Fibroblast of skin of left biceps (primary cell): ENCODE measurements at places on chromosomes 4 and X.

DNA sequence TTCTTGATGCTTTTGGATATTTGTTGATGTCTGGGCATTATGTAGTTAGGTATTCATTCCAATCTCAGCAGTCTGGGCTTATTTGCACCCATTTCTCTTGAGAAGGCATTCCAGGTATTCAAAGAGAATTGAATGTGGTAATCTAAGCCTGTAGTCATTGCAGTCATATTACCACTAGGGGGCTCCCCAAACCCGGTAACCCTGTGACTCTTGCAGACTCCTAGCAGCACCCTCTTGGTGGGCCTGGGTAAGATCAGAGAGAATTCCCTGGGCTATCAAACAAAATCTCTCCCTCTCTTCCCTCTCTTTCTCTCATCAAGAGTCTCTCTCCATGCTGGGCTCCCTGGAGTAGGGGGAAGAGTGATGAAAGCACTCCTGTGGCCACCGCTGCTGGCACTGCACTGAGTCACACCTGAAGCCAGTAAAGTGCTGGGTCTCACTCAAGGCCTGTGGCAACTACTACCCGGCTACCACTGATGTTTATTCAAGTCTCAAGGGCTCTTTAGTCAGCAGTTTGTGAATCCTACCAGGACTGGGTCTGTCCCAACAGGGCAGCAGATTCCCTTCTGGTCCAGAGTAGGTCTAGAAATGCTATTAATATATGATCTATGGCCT is 187.7 kb upstream of the NUDT10 start:
- DNase-seq, result no peak

GRCh38 chrX:119501511-119502148 is 33.4 kb downstream of the SLC25A5 start:
- DNase-seq, result no peak

DNA sequence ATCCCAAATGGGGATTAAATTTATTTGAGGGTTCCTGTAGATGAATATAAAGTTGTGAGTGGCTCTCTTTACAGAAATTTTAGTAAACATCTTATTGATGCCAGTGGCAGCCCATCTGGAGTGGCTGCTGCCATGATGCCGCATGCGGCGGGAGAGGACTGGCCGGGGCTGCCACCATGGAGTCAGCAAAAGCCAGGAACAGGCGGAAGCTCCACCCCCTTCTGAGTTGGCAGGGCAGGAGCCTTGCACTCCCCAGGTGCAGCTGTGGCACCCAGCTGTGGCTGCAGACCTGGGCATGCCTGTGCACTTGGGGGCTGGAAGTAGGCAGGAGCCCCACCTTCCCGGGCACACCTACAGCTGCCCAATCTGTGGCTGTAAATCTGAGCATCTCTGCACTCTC is 92.3 kb downstream of the KCNIP4 start:
- DNase-seq, result no peak

DNA sequence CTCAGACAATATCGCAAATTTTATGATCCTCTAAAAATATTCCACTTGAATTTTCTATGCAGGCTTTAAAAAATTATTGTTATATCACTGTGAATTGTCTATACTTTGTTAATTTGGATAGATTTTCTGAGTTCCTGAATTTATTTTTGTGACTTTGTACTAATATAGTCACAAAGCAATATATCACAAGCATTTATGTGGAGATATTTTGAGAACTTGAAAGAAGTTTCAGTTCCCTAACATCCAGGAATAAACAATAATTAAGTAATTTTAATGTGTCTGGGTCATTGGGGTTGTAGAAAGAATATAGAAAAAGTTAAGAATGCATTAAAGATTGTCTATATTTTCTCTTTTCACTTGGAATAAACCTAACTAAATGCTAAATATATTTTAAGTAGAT is 32.0 kb downstream of the CXCL8 start:
- no peak for DNase-seq

GRCh38 chr4:110514889-110515479 is 39.0 kb downstream of the ENPEP start:
- DNase-seq, result no peak

DNA sequence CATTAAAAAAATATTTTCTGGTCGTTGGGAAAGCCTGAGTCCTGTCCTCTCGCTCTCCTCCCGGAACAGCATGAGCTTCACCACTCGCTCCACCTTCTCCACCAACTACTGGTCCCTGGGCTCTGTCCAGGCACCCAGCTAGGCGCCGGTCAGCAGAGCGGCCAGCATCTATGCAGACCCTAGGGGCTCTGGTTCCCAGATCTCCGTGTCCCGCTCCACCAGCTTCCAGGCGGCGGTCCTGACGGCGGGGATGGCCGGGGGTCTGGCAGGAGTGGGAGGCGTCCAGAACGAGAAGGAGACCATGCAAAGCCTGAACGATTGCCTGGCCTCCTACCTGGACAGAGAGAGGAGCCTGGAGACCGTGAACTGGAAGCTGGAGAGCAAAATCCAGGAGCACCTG is 807.2 kb upstream of the NDST4 start:
- no peak for DNase-seq

DNA sequence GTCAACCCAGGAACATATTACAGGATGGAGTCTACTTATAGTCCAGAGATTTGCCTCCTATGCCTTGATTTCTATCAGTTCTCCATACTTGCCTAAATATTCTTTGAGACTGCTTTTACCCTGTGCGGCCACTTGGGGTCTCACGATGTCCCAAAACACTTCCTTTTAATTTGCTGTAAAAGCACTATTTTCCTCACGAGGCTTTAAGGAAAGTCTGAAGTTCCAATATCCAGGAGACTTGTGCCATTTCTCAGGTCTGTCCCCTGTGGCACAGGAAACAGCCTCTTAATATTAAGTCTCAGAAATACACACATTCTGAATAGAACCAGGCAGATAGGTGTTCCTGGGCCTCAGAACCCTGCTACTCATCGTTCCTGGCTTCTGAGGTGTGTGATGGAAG is 142.9 kb downstream of the TMEM164 start:
- DNase-seq, result no peak

GRCh38 chrX:44873415-44874276 is 658 bp downstream of the KDM6A start:
- DNase-seq, result no peak

DNA sequence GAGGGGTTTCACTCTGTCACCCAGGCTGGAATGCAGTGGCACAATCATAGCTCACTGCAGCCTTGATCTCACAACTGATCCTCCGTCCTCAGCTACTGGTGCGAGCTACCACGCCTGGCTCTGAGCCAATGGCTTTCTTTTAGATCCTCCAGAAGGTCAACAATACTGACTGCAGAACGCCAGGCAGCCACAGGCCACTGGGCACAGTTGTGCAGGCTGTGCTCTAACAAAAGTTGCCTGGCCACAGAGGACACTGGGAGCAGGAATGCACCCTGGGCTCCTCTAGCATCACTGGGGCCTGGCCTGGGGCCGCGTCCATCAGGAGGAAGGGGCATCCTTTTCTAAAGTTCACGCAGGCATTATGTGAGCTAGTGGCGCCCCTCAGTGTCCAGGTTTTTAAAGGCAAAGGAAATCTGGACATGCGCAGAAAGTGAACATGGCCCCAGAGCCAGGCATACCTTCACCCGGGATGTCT is 14.9 kb upstream of the PORCN start:
- no peak for DNase-seq

- DNase-seq, result peak; percentile 70
Observed at GRCh38 chrX:139881572-139881971, 51.3 kb downstream of the ATP11C start.

- no peak for DNase-seq
Observed at GRCh38 chrX:31988975-31989374, 917.1 kb upstream of the FTHL17 start.

DNA sequence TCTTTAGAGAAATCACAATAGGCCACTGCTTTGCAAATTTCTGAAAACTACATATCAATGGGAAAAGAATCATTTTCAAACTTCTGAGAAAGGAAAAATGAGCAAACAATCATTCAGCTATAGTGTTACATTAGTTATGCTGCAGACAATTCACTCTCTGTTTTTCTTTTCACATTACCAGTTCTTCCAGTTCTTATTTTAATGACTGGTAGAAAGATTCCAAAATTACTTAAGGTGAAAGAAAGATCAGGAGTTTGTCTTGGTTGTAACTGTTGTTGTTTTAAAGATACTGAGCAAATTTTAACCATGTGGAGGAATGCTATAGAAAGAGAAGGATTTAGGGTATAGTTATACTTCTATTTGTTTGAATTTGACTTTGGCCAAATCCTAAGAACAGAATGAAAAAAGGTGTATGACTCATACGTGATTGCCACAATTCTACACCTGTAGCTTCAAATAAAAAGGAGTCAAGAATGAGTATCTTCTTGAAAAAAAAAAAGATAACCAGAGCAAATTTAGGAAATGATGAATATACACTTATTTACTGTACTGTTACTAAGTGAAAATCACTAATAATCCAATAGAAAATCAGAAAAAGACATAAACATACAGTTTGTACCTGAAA is 21.0 kb upstream of the RASGEF1B start:
- no peak for DNase-seq

GRCh38 chrX:18351784-18352183 is 2.7 kb downstream of the SCML2 start:
- no peak for DNase-seq
